IgD-negative memory B cell (primary cell): ENCODE measurements at places on chromosomes 3 and 15. TPM values are rescaled to one million over a fixed set of nuclear protein-coding genes. Genes with fewer than 3 reads are reported as not detected.

Gene NRROS
- 18.9 TPM for polyA plus RNA-seq

Gene TNNC1
- polyA plus RNA-seq: not detected

Gene DNAH12
- not detected for polyA plus RNA-seq

Gene RTP3
- not detected for polyA plus RNA-seq

Gene NR1I2
- 0.58 TPM for polyA plus RNA-seq

Gene ISLR
- not detected for polyA plus RNA-seq

Gene SPINT1
- polyA plus RNA-seq: 12.6 TPM

Gene KNG1
- not detected for polyA plus RNA-seq

Gene ADGRG7
- polyA plus RNA-seq: not detected

Gene GNAI2
- polyA plus RNA-seq: 689 TPM

Gene TMEM212
- not detected for polyA plus RNA-seq

Gene B4GALT4
- 8.7 TPM for polyA plus RNA-seq

Gene CCDC39
- not detected for polyA plus RNA-seq

Gene COL6A5
- polyA plus RNA-seq: not detected

Gene EFHB
- polyA plus RNA-seq: 1.0 TPM

Gene ZNF621
- 3.8 TPM for polyA plus RNA-seq

Gene SST
- polyA plus RNA-seq: not detected

Gene SPATA12
- not detected for polyA plus RNA-seq

Gene CCR8
- not detected for polyA plus RNA-seq

Gene KLHL40
- not detected for polyA plus RNA-seq

Gene CLN6
- polyA plus RNA-seq: 3.8 TPM

Gene SEMA3G
- polyA plus RNA-seq: 0.04 TPM

Gene NAALADL2
- not detected for polyA plus RNA-seq

Gene FETUB
- not detected for polyA plus RNA-seq

Gene CD80
- 9.3 TPM for polyA plus RNA-seq

Gene NISCH
- polyA plus RNA-seq: 25.2 TPM

Gene DAPK2
- polyA plus RNA-seq: 7.7 TPM

Gene SCAANT1
- polyA plus RNA-seq: not detected

Gene MESP1
- polyA plus RNA-seq: 1.8 TPM

Gene CCDC191
- polyA plus RNA-seq: 13.3 TPM

Gene MANF
- 33.6 TPM for polyA plus RNA-seq

Gene C3orf20
- polyA plus RNA-seq: not detected

Gene IGSF10
- not detected for polyA plus RNA-seq

Gene CRTAP
- polyA plus RNA-seq: 88.0 TPM

Gene ST6GAL1
- 257 TPM for polyA plus RNA-seq

Gene GOLGA8Q
- 0.23 TPM for polyA plus RNA-seq

Gene SERPINI2
- polyA plus RNA-seq: not detected

Gene PTX3
- not detected for polyA plus RNA-seq

Gene CD96
- polyA plus RNA-seq: 84.7 TPM

Gene GABRR3
- polyA plus RNA-seq: not detected

Gene BFSP2
- 2.8 TPM for polyA plus RNA-seq

Gene FAM98B
- polyA plus RNA-seq: 2.1 TPM

Gene NANOGP8
- not detected for polyA plus RNA-seq

Gene IQCF6
- polyA plus RNA-seq: not detected
